ENCODE measurements at places on chromosomes 4 and X.

DNA sequence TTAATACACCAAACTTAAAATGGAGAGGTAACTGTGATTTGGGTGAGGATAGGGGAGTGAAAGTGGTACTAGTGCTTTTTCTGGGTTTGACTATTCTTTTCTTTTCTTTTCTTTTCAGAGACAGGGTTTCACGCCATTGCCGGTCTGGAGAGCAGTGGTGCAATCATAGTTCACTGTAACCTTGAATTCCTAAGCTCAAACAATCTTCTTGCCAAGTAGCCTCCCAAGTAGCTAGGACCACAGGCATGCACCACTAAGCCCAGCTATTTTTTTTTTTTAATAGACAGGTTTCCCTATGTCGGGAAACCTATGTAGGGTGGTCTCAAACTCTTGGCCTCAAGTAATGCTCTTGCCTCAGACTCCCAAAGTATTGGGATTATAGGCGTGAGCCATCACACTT lies 3.0 kb upstream of the ARMCX4 start:
- DNase-seq = no peak

GRCh38 chrX:49247916-49248811 lies 12.9 kb downstream of the CCDC22 start:
- no peak for DNase-seq

- DNase-seq = no peak
These were observed 430.4 kb downstream of the ACTRT1 start for GRCh38 chrX:127621780-127622179.

- DNase-seq = no peak
These were observed 59.1 kb downstream of the LUZP4 start for GRCh38 chrX:115348446-115349225.

DNA sequence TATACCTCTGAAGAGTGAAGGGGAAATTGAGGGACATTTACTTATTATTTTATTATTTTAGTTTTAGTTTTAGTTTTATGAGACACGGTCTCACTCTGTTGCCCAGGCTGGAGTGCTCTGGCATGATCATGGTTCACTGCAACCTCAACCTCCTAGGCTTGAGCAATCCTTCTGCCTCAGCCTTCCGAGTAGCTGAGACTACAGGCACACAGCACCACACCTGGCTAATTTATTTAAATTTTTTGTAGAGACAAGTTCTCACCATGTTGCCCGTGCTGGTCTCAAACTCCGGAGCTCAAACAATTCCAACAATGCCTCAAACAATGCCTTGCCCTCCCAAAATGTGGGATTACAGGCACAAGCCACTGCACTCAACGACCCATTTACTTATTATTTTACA lies 68.4 kb upstream of the BMP2K start:
- DNase-seq = no peak

DNA sequence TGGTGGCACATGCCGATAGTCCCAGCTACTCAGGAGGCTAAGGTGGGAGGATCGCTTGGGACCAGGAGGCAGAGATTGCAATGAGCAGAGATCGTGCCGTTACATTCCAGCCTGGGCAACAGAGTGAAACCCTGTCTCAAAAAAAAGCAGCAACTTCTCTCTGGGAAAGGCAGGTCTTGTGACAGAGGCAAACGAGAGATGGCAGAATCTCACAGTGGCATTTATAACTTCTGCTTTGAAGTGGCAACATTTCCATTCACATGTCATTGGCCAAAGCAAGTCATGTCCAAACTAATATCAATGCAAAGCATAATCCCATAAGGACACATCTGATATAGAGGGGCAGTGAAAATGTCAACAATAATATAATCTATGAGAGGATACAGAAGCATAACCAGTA lies 79.8 kb downstream of the PPEF2 start:
- DNase-seq = no peak

- no peak for DNase-seq
These were observed 145.5 kb downstream of the PCDH7 start for GRCh38 chr4:30865691-30866090.

DNA sequence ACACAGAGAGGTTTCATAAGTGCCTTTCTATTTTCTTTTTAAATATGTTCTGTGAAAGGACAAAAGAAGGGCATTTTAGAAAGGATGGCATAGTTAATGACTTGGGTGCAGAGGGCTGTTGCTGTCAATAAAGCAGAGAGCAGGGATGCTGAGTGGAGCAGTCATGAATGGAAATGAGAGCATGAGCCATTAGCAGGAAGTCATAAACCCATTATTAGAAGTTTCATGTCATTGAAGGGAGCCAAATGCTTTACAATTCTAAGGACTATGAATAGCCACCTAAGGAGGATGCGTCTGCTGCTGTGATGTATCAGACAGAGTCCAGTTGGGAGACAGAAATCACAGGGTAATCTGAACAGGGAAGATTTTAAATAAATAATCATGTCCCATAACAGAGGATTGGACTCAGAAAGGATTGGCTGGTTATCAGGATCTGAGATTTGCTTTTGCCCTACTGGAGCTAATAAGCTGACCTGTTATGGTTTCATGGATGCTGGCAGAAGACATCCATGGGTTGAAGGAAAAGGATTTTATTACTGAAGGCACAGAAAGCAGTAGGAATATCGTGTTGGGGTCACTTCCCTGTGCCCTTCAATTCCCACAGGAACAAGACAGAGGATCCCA lies 47.5 kb upstream of the WDR19 start:
- no peak for DNase-seq

DNA sequence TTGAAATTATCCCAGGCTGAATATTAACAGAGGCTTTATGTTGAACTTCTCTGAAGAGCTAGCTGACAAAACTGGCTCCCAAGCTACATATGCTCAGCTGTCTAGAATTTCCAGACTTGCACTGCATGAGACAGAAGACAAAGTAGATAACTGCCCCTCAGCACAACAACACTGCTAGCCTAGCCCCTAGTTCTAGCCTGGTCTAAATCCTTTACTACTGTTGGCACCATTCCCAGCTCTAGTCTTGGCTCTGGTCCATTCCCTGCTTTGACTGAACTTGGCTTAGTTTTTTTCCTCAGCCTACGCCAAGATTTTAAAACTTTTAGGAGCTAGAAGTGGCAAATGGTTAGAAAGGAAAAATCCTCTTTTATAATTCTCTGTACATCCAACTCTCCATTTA lies 7.6 kb upstream of the OPHN1 start:
- no peak for DNase-seq

DNA sequence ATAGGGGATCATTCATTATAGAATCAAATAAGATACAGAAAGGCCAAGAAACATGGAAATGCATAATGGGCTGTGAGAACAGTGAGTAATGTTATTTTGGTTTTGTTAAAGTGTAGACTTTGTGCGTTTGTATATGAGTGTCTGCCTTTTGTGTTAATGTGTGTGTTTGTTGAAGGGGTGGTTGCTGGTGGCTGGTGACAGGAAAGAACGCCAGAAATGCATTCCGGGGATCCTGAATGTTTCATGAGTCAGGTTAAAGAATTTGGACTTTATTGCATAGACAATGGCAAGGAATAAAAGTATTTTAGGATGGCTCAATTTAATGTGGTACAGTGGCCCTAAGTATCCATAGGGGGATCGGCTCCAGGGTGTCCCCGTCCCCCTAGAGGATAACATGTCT lies 1228.9 kb downstream of the PCDH7 start:
- DNase-seq = no peak

DNA sequence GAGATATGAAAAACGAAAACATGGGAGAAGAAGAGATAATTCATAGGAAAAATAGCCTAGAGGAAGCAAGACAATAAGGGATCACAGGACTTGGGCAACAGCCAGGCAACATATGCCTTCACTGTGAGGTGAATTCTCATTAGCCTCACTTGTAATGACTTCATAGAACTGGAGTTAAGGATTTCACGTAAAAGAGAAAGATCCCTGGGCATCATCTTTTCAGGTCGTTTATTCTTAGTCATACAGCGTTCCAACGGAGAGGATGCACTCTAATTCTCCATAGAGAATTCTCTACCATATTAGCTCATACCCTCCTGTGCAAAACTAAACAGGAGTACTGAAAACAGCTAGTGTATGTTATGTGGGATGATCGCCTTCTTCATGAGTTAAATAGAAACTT lies 1.4 kb downstream of the PRKG2 start:
- DNase-seq = no peak

GRCh38 chr4:171582961-171583581 lies 230.1 kb upstream of the GALNTL6 start:
- DNase-seq = no peak

- DNase-seq = no peak
These were observed 586.9 kb downstream of the PCDH7 start for GRCh38 chr4:31307029-31307428.

- DNase-seq = no peak
These were observed 1.3 kb upstream of the TNIP2 start for GRCh38 chr4:2757426-2757825.

GRCh38 chr4:57199267-57199666 lies 89.1 kb upstream of the IGFBP7 start:
- DNase-seq = no peak

GRCh38 chr4:110624904-110625494 lies 2.1 kb upstream of the PITX2 start:
- no peak for DNase-seq

DNA sequence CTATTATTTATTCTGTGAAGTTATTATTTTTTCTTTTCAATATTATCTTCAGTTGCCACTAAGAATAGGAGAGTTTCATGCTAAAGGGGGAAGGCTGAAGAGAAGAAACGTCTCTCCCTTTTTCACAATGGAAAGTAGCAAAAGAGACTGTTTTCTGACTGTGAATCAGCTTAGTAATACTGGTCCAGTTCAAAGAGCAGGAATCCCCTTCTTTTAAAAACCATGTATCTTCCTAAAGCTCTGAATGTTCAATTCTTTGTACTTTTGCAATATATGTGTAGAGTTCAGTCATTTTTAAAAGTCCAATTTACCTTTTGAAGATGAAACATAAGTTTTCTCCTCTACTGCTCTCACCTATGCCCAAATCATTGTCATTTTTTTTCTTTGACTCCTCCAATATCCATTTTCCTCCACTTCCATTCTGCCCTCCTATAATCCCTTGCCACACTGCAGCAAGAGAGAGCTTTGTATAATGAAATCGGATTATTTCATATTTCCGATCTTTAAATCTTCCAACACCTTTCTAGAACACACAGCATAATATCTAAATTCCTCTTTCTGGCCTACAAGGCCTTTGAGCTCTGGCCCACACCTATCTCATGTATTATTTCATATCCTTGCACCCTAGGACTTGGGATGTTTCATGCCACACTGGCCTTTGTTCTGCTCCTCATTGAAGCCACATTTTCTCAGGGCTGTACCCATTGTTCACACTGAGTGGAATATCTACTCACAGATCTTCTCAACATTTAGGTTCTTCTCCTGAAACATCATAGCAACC lies 195.3 kb downstream of the CAMK2D start:
- no peak for DNase-seq

- no peak for DNase-seq
These were observed 80.1 kb upstream of the PSAPL1 start for GRCh38 chr4:7514789-7515188.

DNA sequence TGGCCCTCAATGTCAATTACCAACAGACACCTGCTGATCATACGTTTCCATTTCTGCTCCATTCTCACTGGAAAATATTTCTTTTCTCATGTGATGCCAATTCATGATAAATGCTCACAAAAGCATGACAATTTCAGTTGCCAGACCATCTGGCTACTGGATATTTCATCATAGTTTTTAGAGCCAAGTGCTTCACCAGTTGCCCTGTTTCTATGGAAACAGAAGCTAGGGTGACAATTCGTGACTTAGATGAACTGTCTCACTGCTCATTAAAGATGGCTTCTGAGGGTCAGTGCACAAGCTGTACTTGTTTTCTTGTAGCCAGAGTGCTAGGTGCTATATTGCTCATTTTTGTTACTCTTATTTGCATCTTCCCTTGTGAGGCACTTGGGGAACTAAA lies 184.9 kb downstream of the COMMD8 start:
- no peak for DNase-seq

- no peak for DNase-seq
These were observed 9.4 kb upstream of the PAK3 start for GRCh38 chrX:111086591-111087006.

DNA sequence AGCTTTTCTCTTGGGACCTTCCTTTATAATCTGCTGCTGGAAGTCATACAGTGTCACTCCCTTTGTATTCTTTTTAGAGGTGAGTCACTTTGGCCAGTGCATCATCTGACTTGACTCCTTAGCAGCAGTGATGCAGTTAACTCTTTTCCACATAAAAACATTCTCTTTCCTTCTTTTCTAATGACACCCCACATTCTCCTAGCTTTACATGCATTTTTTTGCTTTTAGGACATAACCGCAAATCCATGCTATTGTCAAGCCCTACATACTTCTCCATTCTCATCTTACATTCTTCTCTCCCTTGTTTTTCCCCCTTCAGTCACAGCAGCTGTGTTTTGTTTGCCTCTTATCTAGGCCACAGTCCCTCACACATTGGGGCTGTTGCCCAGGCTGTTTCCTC lies 55.1 kb downstream of the ZNF330 start:
- DNase-seq = no peak

DNA sequence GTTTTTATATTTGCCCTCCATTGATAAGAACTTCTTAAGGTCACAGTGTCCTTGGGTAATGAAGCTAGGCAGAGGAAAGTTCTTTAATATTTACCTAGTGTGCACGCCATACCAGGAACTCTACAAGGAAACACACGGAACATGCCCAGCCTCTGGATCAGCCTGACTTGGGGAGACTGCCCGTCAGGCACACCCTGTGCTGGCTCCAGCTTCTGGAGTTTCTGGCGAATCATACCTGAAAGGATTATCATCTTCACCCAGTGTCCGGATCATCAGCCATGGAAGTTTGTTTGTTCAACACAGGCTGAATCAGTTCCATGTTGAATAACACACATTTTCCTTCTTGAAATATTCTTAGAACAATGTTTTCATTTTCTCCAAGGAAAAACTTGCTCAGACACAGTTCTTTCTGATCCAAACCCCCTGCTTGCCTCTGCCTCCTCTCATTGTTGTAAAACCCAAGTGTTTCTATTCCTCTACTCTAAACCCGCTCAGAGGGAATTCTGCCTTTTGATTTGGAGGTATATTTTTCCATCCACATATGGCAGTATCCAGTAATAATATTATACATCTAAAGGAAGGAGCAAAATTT lies 176.7 kb downstream of the SHROOM3 start:
- no peak for DNase-seq

- no peak for DNase-seq
These were observed 21.4 kb upstream of the SMIM14 start for GRCh38 chr4:39660045-39660444.

GRCh38 chrX:33987458-33987857 lies 144.7 kb downstream of the FAM47A start:
- DNase-seq = no peak

DNA sequence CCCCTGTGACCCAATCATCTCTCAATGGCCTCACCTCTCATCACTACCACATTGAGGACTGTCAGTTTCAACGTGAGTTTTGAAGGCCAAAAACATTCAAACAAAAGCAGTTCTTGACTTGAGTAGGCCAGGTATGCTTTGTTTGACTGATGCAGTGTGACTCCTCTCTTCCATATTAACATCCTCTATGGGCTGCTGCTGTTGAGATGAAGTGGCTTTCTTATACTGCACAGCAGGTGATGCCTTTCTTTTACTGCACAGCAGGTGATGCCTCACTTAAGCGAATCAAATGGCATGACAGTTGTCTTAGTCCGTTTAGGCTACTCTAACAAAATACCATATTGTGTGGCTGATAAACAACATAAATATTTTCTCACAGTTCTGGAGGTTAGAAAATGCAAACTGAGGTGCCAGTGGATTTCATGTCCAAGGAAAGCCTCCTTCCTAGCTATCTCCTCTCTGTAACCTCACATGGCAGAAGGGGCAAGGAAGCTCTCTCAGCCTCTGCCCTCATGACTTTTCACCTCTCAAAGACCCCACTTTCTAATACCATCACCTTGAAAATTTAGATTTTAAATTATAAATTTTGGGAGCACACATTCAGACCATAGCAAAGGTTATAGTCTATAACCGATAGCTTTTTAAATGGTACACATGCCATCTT lies 2267.9 kb upstream of the AGA start:
- no peak for DNase-seq
